ENCODE measurements at places on chromosomes 12 and 14.

DNA sequence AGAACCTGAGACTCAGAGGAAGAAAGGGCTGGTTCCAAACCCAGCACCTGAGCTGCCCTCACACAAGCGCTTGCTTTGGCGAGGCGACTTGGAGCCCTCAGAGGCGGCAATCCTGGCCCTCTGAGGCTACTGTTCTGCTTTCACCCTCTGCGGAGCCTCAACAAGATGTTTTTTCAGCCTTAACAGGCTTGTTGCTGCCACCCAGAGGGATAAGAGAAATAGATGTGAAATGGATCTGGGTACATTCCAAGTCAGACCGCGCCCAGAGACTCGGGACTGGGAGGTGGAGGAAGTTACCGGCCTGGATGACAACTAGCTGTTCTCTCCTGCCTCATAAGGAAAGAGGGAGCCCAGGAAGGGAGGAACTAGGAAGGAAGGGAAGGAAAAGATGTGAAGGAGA is 89.6 kb downstream of the TTC7B start:
- DNase-seq, result no peak

GRCh38 chr12:68067762-68068376 is 78.6 kb downstream of the IFNG-AS1 start:
- DNase-seq, result peak; percentile 44

- no peak for DNase-seq
These were observed 66.7 kb upstream of the AP4S1 start for GRCh38 chr14:30958555-30959407.

- DNase-seq, result no peak
These were observed 342.6 kb upstream of the RGS6 start for GRCh38 chr14:71589609-71590008.

GRCh38 chr12:66725031-66725430 is 46.2 kb upstream of the GRIP1 start:
- no peak for DNase-seq

DNA sequence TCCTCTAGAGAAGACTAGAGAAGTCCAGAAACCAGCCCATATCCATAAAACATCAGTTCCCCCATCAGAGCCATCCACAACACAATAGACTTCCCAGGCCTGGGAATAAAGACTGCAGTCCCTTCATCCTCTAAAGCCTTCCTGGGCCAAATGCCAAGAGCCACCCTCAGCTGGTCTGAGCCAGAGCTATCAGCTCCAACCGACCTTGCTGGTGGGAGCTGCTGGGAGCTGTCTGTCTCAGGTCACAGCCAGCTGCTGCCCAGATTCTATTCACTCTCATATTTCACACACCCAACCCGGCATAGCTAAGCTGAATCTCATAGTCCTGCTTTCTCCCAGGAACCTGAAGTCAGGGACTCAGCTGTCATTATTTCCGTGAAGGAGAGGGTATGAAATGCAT is 10.9 kb upstream of the TFCP2 start:
- DNase-seq, result no peak

- DNase-seq, result no peak
These were observed 112.1 kb downstream of the DPF3 start for GRCh38 chr14:72781561-72782508.

DNA sequence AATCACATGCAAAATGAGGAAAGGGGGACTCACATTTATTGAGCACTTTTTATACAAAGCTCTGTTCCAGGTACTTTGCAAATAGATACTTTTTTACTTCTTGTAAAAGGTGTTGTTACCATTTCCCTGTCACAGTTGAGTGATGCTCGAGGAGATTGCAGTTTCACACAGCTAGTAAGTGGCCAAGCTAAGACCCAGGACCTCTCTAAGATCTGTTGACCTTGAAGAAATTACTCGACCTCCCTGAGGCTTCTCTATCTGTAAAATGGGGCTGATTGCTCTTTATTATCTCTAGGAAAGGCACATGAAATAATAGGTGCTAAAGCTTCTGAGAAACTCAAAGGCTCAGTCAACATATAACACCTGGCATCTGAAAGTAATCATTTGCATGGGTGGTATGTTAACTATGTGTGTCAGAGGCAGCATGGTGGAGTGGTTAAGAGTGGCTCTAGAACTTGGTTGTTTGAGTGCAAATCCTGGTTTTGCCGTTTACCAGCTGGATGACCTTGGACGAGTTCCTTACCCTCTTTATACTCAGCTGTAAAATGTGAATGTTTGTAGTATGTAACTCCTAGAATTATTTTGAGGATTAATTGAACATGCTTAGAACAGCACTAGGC is 41.5 kb downstream of the IFT81 start:
- DNase-seq, result no peak

- no peak for DNase-seq
These were observed 28.2 kb downstream of the TRAF3 start for GRCh38 chr14:102805371-102805891.

DNA sequence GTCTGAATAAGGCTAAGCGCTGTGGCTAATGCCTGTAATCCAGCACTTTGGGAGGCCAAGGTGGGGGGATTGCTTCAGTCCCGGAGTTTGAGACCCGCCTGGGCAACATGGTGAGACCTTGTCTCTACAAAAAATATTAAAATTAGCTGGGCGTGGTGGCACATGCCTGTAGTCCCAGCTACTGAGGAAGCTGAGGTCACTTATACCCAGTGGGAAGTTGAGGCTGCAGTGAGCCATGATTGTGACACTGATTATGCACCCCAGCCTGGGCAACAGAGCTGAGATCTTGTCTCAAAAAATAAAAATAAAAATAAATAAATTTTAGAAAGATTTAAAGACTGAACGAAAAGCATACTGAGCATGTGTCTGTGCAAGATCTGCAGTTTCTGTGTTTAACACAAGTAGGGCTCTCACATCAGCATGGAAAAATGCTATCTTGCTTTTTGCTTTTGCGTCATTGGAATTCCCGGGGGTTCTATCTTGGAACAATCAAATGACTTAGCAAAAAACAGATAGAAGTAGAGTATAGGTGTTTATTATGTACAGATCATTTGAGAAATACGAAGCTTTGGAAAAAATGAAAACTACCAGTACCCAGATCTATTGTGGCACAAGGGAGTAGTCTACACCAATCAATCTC is 161.9 kb downstream of the CAPZA3 start:
- no peak for DNase-seq

- no peak for DNase-seq
These were observed 7.7 kb upstream of the NCKAP1L start for GRCh38 chr12:54489857-54490256.

DNA sequence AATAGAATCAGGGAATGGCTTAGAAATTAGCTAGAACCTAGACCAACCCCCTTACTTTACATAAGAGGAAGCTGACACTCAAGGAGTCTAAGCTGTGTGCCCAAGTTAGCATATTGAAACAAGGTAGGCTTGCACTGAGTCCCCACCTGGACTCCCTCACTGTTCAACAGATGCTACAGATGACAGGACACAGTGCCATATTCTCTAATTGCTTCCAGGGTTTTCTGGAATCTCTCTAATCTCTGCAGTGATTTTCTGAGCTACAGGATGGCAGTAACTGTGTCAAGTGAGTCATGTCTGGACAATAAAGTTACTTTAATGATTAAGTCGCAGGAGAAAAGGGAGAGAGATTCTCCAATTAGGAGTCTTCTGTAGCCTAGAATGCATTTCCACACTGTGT is 35.8 kb downstream of the AKAP6 start:
- DNase-seq, result no peak

- no peak for DNase-seq
These were observed 61.1 kb downstream of the TPH2 start for GRCh38 chr12:71999795-72000194.

DNA sequence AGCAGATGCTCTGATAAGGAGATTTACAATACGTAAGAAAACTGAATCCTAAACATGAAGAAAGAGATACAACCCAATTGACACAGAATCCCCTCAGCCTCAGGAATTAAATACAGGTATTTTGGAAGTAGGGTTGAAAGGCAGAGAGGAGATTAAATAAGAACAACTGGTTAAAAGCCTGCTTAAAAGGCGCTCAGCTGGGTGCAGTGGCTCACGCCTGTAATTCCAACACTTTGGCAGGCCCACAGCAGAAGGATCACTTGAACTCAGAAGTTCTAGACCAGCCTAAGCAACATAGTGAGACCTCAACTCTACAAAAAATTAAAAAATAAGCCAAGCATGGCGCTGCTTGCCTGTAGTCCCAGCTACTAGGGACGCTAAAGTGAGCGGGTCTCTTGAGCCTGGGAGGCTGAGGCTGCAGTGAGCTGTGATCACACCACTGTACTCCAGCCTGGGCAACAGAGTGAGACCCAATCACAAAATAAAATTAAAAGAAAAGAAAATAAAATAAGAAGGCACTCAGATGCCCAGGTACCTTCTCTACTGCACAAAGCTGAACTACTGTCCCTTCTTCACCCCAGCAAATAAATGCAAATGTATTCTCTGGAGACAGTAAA is 32.9 kb downstream of the MED13L start:
- DNase-seq, result no peak

- no peak for DNase-seq
These were observed 91.2 kb downstream of the SLC25A21 start for GRCh38 chr14:37081218-37081617.

DNA sequence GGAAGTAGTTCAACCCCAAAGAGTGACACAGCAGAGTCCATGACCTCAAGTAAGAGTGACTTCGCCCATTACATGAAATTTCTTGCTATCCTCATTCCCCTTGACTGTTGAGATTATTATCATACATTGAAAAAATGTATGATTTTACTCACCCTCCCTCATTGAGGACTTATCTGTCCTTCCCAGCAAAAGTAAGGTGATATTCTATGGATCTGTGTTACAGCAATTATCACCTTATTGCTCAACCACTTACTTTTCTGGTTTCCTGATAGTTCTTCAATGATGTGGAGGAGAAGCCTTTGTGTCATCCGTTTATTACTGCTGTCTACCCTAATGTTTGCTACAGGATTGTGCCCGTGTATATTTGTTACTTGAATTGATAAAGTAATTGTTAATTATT is 306.2 kb downstream of the TRHDE start:
- no peak for DNase-seq

GRCh38 chr14:51576117-51576430 is 75.6 kb upstream of the FRMD6 start:
- DNase-seq, result no peak

- DNase-seq, result no peak
These were observed 201.0 kb downstream of the GXYLT1 start for GRCh38 chr12:41943671-41944070.

- DNase-seq, result peak; percentile 66
These were observed 33.2 kb downstream of the EGLN3 start for GRCh38 chr14:33917661-33918060.

- DNase-seq, result no peak
These were observed 25.2 kb downstream of the G2E3 start for GRCh38 chr14:30584058-30584630.

DNA sequence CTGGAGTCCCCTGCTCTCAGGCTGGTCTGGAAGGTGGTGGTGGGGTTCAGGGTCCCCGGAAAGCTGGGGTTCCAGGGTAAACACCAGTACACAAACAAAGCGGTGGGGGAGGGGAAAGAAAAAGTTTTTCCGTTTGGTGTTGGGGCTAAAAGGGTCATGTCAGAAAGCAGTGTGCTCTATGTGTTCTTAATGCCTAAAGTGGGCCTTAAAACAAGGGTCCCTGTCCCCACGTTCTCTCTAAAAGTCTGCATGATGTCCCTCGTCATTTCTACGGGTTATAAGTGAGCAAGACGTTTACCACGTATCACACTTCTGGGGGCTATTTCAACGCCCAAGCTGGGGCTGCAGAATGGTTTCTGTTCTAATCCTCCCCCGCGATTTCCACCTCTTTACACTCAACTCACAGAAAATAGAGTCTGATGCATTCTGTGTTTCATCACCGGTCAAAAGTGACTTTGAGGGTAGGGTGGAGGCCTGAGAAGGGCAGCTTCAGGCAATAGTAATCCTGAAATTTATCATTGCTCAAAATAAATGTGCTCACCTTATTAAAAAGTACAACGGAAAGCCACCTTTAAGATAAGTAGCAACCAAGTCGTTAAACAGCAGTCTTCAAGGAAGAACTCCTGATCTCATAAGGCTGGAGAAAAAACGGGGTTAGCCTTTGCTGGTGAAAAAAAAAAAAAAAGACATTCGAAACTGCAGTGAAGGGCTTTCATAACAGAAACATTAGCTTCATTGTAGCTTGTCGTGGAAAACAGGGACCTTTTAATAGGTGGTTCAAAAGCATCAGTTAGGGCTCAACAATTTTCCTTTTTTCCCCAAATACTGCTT is 63.9 kb upstream of the PTGR2 start:
- DNase-seq, result no peak

GRCh38 chr12:102051431-102051965 is 10.3 kb downstream of the WASHC3 start:
- DNase-seq, result no peak

- DNase-seq, result no peak
These were observed 66.3 kb upstream of the ESRRB start for GRCh38 chr14:76309572-76310162.

- DNase-seq, result no peak
These were observed 332.8 kb downstream of the SEC23A start for GRCh38 chr14:38770251-38770650.

DNA sequence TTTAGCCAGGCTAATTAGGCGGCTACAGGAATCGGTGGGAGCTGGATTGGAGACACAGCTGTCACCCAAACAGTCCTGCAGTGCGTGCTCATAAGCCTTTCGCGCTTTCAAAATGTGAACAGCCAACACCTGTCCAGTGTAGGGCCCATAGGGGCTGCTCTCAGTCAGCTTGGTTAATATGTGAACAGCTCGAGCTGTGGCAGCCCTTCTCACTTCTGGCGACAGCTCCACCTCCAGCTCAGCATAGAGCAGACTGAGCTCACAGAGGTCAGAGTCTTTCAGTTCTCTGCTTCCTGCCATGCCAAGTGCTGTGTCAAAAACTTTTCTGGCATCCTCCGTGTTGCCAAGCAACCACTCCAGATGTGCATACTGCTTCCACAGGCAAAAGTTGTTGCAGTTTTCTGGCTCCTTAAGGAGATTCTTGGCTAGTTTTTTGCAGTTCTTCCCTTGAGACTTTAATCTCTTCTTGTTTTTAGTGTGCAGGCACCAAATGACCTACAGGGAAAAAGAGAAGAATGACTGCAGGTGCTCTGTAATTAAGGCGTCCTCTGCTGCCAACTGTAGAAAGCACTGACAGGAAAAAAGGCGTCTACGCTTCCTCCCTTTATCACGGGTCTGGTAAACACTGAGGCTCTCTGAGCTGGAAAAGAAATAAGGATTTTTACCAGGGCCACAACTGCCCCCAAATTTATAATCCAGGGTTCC is 32.5 kb downstream of the PSMC1 start:
- DNase-seq, result no peak

DNA sequence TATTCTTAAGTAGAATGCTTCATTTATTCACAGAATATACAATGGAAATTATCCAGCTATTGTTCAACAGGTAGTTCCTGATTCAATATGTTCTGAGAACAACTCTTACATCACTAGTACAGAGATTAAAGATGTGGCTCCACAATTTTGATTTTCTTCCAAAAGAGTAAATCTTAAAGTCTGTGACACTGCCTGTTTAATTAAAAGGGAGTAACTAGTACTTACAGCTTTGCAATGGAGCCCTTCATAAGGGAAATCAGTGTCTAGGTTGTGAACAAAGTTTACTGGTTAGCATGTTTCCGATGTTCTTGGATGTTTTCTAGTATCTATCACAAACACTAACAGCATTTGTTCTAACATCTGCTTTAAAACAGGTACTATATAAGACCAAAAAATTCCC is 30.8 kb downstream of the MIA2 start:
- DNase-seq, result no peak
